ENCODE measurements at places on chromosomes 6 and 20.

- DNase-seq, result no peak
Measured at GRCh38 chr6:40912158-40912946, 126.7 kb downstream of the UNC5CL start.

DNA sequence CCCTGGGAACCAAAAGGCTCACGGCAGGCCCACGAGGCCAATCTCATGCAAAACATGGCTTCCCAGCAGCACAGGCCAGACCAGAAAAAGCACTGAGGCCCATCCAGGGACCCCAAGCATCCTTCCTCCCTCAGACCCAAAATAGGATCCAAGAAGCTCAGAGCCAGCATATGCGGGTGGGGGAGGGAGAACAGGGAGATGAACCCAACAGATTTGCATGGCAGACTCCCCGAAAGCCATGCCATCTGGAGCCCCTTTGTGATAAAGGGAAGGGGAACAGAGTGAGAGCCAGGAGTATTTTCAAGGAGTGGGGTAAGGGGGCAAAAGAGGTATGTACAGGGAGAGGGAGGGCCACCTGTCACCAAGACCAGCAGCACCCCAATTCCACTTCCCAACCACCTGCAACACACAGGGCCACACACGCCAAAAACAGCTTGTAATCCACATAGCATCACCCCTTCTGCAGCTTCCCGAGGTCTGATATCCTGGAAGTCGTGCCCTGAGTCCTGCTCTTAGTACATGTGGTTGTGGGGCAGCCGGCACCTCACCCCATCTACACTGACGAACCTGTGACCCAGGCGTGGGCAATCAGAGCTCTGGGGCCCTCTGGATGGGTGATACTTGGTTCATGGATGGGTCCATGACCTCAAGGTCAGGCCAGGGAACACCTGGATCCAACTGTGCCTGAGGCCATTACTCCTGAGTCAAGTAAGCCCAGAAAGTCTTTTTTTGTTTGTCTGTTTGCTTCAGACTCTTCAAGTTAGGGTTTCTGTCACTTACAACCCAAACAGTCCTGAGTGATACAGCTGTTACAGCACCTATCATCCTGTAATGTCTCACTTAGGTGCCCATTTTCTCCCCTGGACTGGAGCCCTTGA, 24.4 kb downstream of the PREX1 start:
- DNase-seq, result no peak

DNA sequence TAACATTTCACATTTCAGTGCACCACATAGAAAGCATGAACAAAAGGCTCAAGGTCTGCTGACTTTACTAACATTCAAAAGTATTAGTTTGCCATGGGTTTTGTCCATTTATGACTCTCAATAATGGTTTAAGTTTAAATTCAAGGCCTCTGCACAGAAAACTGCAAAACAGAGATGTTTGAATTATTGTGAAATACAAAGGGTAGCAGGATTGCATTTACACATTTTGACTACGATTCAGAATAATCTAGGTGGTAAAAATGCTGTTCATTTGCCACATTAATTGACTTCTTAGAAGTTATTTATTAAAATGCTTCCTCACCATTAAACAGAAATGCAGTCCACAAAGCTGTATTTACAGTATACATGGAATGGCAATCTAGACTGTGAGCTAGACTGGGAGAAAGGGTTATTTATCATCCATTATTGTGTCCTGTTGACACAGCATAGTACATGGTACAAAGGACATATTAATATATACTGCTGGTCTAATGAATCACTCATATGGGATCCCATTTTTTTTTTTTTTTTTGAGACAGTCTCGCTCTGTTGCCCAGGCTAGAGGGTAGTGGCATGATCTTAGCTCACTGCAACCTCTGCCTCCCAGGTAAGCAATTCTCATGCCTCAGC, 18.0 kb downstream of the USP49 start:
- no peak for DNase-seq

DNA sequence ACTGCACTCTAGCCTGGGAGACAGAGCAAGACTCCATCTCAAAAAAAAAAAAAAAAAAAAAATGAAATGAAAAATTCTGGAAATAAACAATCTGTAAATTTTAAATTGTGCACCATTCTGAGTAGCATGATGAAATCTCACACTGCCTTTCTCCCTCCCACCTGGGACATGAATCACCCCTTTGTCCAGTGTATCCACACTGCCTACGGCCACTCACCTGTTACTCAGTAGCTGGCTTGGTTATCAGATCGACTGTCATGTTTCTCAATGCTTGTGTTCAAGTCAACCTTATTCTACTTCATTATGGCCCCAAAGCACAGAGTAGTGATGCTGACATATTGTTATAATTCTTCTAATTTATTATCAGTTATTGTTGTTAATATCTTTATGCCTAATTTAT, 58.7 kb upstream of the MTHFD1L start:
- no peak for DNase-seq

GRCh38 chr6:129683601-129684322, 26.2 kb downstream of the ARHGAP18 start:
- no peak for DNase-seq
